A549 treated with GW870086 at 1 μM for 4 hours (cell line): ENCODE measurements at places on chromosomes 2 and 18. TPM values are rescaled to one million over a fixed set of nuclear protein-coding genes. Genes with fewer than 3 reads are reported as not detected.

The DSC2 gene
- total RNA-seq = 0.65 to 1.3 TPM (median 1.1 TPM) in 5 replicates

The THSD7B gene
- total RNA-seq = not detected in 5 replicates

The FASTKD2 gene
- 26.4 to 39.1 TPM (median 35.0 TPM) in 5 replicates for total RNA-seq

The MARCHF7 gene
- 46.9 to 71.5 TPM (median 59.9 TPM) in 5 replicates for total RNA-seq

The GPBAR1 gene
- 0.19 to 0.42 TPM (median 0.23 TPM) in 5 replicates for total RNA-seq

The SOCS6 gene
- 24.8 to 34.5 TPM (median 30.0 TPM) in 5 replicates for total RNA-seq

The ABHD1 gene
- total RNA-seq = 0.98 to 2.3 TPM (median 1.5 TPM) in 5 replicates

The CCDC121 gene
- total RNA-seq = 2.5 to 4.7 TPM (median 4.2 TPM) in 5 replicates

The FZD7 gene
- total RNA-seq = 5.5 to 7.3 TPM (median 6.6 TPM) in 5 replicates

The SLC4A5 gene
- 0.11 to 0.47 TPM (median 0.20 TPM) in 5 replicates for total RNA-seq

The CHRNG gene
- total RNA-seq = not detected in 5 replicates

The SESTD1 gene
- total RNA-seq = 15.4 to 23.8 TPM (median 21.5 TPM) in 5 replicates

The MYO3B gene
- not detected in 5 replicates for total RNA-seq
